ENCODE measurements at places on chromosomes 11 and 22. TPM values are rescaled to one million over a fixed set of nuclear protein-coding genes. Genes with fewer than 3 reads are reported as not detected.

The GRIK4 gene
- not detected for total RNA-seq

DNA sequence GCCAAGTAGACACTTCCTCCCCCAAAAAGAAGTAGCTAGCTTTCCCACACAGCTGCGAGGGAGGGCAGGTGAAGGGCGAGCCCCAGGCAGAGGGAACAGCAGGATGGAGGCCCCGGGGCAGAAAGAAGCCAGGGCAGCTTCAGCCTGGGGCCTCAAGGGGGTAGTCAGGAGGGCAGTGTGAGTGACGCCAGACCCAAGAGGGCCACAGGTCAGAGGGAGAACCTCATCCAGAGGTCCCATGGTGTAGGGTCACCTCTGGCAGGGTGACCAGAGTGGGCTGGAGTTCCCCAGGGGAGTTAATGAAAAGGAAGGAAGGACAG, 9.2 kb downstream of the PRR5 start:
- DNase-seq = no peak

DNA sequence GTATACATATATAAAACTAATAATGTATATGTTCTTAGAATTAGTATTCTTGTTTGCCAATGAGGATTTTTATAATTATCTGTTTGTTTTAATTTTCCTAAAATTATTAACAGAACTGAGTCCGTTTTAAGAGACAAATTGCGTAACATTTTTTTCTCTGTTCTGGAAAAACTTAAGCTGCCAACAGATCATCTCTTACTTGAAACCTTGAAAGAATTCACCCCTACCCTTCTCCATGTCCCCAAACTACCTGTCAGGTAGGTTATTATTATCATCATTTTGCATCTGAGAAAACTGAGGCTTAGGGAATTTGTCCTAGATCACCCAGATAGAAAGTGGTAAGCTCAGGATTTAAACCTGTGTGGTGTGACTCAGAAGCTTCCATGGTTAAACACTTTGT, 14.7 kb downstream of the SLC5A4 start:
- DNase-seq = no peak

DNA sequence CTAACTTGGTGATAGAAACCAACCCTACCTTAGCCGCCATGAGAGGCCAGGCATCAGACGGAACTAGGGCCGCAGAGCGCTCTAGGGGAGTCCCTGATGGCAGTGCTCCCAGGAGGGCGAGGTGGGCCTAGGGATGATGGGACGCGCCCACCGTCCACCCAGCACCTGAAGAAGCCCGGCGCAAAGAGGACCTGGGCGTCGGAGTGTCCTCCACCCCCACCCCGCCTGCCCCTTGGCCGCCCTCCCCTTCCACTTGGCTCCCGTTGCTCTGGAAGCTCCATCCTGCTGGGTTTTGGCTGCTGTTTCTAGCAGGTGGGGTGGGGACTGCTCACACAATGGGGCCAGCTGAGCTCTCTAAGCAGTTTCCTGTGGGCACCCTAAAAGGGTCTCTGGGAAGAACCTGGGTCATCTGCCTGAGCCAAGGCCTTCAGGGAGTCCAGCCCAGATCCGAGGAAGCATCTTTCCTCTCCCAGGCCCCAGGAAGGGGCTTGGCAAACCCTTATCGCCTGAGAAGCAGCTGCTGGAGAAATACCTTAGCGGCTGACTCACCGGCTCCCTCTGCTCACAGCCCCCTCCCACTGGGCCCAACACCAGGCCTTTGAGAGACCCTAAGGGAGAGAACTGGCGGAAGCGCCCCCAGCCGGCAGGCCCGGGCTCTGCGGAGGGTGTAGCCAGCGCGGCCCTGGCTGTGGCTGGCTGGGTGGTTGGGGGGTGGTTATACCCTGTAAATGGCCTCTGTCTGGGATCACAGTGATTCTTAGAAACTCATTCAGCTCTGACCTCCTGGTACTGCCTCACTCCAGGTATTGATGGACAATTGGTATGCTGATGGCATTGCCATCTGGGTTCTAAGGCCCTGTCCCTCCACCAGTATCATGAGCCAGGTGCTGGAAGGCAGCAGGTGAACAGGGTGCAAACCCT, 19.3 kb downstream of the CREB3L1 start:
- peak; percentile 81 for DNase-seq

DNA sequence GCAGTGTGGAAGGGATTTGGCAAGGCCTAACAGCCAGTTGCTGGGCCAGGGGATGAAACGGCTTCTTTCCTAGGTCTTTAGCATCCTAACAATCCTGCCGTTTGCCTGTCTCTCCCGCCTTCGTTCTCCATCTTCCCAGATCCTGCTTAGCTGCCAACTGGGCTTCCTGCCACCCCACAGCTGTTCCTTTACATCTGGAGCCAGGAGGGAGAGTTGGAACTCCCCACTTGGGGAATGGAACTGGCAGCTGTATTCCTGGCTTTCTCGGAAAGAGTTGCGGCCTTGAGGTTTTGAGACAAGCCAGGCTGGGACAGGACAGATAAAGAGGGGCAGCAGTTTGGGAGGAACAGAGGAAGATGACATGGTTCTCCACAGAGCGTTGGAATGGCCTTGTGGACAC, 59.6 kb downstream of the ST3GAL4 start:
- DNase-seq = no peak

The GRK3 gene
- total RNA-seq = not detected

DNA sequence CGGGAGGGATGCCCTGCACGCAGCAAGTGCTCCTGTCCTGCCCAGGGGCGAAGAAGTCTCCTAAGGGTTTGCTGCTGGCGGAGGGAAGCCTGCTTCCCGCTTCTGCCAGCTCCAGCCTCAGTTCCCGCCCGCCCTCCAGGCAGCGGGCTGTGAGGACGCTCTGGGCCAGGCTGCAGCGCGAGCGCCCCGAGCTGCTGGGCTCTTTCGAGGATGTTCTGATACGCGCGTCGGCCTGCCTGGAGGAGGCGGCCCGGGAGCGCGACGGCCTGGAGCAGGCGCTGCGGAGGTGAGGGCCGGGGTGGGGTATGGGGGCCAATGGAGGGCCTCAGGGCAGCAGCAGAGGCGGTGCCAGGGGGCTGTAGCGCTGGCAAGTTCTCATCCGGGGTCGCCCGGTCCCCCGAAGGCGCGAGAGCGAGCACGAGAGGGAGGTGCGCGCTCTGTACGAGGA, 2.2 kb downstream of the CRACR2B start:
- DNase-seq = no peak

DNA sequence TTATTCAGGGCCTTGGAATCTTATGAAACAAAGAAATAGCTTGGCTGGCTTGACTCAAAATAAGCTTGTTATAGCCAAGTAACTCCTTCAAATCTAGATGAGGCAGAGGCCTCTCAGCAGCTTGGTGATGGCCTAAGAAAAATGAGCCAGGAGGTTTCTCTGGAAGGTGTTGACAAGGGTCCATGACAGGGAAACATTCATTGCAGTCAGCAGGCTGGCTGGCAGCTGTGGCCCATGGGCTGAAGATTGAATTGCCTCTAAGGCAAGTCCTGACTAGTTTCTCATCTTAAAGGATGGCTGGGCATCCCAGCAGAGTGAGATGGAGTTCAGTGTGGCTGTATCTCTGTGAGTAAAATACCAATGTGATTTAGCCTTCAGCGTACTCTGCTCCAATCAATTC, 441.0 kb downstream of the NELL1 start:
- DNase-seq = no peak

GRCh38 chr22:45526768-45527360, 24.2 kb downstream of the FBLN1 start:
- DNase-seq = peak; percentile 53

DNA sequence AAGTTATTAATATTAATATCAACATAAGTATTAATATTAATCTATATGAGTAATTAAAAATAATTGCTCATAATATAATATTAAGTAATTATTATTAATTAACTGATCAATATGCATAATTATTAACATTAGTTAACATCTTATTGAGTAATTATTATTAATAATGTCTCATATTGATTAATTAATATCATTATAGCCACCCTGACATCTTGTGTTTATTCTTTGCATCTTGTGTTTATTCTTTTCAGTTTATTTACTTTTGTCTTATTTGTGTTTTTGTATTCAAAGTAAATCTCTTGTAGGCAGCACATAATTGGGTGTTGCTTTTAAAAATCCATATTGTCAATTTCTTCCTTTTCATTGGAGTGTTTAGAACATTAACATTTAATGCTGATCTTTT, 56.6 kb downstream of the MYEOV start:
- DNase-seq = no peak

GRCh38 chr11:10490398-10491241, 35.6 kb downstream of the AMPD3 start:
- peak; percentile 98 for DNase-seq

The CD59 gene
- 1,464 TPM for total RNA-seq

GRCh38 chr11:76728778-76729177, 54.4 kb upstream of the TSKU start:
- DNase-seq = no peak

DNA sequence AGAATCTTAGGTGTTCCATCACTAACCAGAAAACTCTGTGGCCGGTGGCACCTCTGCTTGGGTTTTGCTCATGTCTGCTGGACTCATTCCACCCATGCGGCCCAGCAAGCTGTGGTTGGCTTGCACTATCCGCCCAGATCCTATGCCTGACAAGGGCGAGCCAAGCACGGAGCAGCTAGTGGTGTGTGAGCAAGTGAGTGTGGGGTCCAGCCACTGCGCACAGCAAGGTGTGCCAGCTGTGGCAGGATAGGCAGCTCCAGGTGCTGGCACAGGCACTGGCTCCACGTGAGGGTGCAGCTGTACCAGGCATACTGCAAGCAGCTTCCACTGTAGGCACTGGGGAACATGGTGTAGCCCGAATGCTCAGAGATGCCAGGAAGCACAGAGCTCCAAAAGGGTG, 813.7 kb upstream of the CNTN5 start:
- no peak for DNase-seq

DNA sequence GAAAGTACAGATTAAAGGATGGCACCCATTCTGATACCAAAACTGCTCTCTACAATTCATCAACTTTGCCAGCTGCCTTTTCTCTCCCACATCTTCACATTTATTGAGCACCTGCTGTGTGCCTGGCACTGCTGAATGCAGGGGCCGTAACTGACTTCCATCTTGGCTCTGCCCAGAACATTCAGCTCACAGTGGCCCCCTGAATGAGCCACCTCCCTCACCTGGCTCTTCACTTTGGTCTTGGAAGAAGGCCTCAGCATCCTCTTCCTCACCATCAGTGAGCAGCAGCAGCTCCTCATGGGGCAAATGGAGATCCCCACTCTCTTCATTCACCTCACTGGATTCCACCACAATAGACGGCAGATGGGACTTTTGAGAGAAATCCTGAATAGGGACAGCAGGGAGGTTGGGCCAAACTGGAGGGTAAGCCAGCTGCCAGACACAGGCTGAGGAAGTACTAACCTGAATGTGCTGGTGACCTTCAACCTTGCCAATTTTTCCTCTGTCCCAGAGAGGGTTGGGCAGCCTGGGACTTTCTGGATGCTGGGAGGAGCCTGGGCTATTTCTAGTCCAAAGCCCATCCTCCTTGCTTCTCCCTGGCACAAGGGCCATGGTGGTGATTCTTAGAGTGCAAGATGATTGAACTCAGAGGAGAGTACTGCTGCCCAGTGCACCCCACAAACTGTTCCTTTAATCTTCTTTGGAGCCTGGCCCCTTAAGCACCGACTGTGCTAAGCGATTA, 1.9 kb upstream of the UQCC3 start:
- no peak for DNase-seq

The MEN1 gene
- total RNA-seq = 33.5 TPM

DNA sequence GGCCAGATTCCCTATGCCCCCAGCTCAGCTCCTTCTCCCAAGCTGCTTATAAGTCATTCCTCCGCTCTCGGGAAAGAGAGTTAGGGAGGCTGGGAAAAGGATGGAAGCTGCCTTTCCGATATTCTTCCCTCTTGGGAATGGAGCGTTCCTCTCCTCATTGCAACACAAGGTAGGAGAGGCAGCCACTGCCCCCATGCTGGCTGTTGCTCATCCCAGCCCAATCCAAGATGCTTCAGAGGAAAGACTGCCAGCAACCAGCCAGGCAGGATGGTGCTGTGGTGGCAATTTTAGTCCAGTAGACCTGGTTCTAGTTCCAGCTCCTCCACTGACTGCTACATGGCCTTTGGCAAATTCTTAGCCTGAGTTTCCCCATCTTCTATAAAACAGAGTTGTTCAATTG, 13.7 kb upstream of the C11orf96 start:
- no peak for DNase-seq

The PLEKHA7 gene
- total RNA-seq = not detected

DNA sequence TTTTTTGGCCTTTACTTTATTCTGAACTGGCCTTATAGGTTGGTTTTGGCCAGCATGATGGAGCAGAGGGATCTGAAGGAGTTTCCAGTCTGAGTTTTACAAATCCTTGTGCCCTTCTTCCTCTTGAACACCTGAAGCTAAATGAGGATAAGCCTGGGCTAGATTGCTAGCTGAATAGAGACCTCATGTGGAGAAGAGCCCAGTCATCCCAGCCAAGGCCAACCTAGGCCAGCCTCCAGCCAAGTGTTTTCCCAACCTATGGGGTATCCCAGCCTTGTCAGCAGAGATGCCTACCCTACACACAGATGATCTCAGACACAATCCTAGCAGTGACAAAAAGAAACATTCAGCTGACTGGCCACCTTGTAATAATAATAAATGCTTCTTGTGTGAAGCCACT, 966 bp upstream of the CASP12 start:
- DNase-seq = no peak

DNA sequence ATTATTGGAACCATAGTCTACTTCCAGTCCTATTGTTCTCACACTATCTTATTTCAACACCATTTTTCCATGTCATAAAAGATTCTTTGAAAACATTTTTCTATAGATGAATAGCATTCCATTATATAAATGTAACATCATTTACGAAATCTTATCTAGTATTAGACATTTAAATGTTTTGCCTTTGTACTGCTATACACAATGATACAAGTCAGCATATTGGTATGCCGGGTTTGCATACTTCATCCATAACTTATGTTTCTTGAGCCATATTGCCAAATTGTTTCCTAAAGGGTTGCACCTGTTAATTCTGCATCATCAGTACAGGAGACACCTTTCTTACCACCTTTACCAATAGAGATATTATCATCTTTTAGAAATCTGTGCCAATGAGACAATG, 68.2 kb downstream of the SYT13 start:
- no peak for DNase-seq

DNA sequence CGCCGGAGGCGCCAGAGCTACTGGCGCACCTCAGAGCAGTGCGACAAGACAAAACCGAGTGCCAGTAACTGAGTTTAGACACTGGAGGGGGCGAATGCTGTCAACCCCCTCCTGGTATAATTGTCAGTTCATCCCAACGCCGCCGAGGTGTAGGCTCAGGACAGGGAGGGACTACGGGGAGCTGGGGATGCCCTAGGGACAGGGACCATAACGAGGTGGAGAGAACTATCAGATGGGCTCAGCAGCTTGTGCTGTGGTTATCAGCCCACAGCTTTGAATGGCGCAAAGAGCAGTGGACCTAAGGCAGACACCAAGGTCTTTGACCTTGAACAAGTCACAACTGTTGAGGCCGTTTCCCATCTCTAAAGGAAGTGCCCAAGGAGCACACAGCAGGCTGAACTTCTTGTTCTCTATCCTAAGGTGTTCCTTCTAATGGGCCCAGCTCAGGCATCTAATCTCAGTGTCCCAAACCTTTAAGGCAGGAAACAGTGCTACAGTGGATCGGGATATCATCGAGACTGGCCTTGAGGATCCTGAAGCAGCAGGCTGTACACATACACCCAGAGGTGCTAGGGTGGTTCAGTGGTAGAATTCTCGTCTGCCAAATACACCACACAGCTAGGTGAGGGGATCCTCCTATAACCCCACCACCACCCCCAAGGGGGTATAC, 958 bp upstream of the TUT1 start:
- DNase-seq = no peak

- peak; percentile 73 for DNase-seq
Observed at GRCh38 chr22:33438273-33438672, 380.1 kb upstream of the SYN3 start.

All from HFFc6 (cell line).